ENCODE measurements at places on chromosomes 16 and 17.
A peak's percentile ranks its signal among the peaks of the same experiment; 100 is the strongest.

- DNase-seq = no peak
Observed at GRCh38 chr17:74842599-74843351, 16.9 kb downstream of the GRIN2C start.

GRCh38 chr17:50681263-50682200, 26.2 kb downstream of the ANKRD40 start:
- DNase-seq = no peak

DNA sequence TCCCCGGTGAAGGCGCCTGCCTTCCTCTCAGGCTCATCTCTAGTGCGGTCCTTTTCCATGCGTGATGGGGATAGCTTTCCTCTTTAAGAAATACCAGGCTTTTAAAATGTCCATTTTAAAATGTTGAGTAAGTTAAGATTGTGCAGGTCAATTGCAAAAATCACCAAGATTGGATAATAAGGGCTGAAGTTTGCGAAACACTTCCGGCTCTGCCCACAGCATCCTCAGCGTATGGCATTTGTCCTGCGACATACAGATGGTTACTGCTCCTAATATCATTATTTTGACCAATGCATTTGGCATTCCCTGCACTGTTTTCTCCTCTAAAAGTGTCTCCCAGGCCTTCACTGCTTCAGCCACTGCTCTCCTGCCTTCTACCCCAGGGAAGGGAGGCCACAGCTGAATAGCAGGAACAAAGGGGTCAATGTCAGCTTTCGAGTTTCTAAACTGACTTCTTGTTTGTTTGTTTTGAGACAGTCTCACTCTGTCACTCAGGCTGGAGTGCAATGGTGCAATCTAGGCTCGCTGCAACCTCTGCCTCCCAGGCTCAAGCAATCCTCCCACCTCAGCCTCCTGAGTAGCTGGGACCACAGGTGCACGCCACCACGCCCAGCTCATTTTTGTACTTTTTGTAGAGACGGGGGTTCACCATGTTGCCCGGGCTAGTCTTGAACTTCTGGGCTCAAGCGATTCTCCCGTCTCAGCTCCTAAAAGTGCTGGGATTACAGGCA, 91.9 kb downstream of the CRISPLD2 start:
- no peak for DNase-seq

GRCh38 chr16:90012991-90013745, 6.1 kb downstream of the DBNDD1 start:
- no peak for DNase-seq

- DNase-seq = no peak
Observed at GRCh38 chr17:66720027-66720426, 114.9 kb upstream of the CACNG5 start.

DNA sequence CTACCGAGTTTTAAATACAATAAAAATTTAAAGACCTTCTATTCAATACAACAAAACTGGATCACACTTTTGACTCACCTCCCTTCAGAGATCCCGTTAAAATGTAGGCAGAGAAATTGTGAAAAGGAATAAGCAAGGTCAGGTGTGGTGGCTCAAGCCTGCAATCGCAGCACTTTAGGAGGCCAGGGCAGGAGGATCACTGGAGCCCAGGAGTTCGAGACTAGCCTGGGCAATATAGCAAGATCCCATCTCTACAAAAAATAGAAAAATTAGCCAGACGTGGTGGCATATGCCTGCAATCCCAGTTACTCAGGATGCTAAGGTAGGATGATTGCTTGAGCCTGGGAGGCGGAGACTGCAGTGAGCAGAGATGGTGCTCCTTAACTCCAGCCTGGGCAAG, 16.7 kb downstream of the CHST5 start:
- no peak for DNase-seq

- no peak for DNase-seq
Observed at GRCh38 chr16:1027501-1027815, 45.1 kb upstream of the SSTR5 start.

GRCh38 chr16:30383521-30383920, 1.2 kb upstream of the SEPTIN1 start:
- DNase-seq = no peak

GRCh38 chr17:7502171-7502847, 18.1 kb downstream of the POLR2A start:
- DNase-seq = no peak

- no peak for DNase-seq
Observed at GRCh38 chr17:76428511-76428910, 24.4 kb downstream of the UBE2O start.

DNA sequence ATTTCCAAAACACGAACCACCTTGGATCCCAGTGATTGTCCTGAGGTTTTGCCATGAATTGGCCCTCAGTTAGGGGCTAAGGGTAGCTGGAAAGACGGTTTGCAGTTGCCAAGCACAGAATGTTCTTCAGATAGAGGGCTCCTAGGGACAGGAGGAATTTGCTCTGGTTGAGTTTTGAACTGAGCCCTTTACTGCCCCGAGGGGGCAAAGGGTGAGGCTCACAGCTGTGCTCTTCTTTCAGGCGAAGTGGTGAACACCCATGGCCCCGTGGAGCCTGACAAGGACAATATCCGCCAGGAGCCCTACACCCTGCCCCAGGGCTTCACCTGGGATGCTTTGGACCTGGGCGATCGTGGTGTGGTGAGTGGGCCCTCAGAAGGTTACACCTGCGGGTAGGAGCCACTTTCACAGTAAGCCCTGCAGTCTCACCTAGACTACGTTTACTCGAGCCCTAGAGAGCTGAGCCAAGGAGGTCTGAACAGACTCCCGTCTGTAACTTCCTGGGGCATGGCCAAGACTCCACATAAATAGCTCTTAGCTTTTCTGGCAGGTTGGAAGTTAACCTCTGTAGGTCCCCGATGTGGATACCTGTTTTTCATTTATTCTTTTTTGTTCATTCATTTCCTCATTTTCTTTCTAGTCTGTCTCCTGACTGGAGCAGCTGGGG, 32.5 kb downstream of the NMT1 start:
- DNase-seq = no peak

- DNase-seq = no peak
Observed at GRCh38 chr16:89404561-89404960, 85.8 kb downstream of the ANKRD11 start.

GRCh38 chr16:74448990-74449389, 27.7 kb upstream of the CLEC18B start:
- DNase-seq = no peak

- DNase-seq = no peak
Observed at GRCh38 chr16:5479926-5480325, 382.3 kb upstream of the EEF2KMT start.

- DNase-seq = no peak
Observed at GRCh38 chr17:73011016-73011486, 81.4 kb downstream of the SLC39A11 start.

DNA sequence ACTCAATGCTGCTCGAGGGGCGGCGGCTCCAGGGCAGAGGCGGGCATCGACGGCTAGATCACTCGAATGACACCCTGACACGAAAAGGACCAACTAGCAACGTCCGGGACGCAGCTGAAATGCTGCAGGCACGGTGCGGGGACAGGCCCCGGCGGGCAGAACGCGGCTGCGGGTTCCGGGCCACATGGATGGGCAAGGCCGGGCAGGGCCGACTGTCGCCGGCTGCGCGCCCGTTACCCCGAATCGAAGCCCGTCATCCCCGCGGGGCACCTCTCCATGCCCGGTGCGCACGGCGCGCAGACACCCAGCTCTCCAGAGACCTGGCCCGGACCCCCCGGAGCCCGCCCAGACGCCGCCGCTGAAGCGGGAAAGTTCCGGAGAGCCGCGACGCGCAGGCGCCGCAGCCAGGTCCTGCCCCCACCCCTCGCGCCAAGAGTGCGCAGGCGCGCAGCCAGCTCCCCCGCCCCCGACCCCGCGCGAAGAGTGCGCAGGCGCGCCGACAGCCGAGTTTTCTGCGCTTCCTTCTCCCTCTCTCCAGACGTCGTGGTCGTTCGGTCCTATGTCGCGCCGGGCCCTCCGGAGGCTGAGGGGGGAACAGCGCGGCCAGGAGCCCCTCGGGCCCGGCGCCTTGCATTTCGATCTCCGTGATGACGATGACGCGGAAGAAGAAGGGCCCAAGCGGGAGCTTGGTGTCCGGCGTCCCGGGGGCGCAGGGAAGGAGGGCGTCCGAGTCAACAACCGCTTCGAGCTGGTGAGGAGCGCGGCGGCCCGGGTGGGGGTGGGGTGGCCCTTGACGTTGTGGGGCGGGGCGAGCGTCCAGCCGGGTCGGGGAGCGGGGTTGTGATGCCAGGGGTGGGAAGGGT, at the start of gene TCF25:
Gene TCF25 (plus strand): TSS at position 484 of the 863 bp plus-strand sequence. CDS start 76 bp downstream, at position 560.
- peak; percentile 83 for DNase-seq

- no peak for DNase-seq
Observed at GRCh38 chr17:35057332-35057915, 6.1 kb downstream of the RFFL start.

DNA sequence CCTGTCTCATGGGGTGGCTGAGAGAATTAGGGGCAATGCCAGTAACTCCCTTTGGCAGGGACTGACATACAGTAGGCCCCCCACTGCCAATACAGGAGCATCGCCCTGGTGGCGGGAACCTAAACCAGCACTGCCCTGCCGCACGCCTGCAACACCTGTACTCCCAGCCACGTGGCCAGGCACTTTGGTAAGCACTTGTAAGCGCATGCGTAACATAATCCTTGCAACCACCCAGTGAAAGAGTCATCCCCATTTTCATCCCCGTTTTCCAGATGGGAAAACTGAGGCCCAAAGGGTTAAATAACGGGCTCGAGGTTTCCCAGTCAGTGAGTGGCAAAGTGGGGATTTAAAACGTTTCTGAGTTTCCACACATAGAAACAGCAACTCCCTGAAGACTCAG, 17.5 kb downstream of the SCN4A start:
- no peak for DNase-seq

All from T follicular helper cell (primary cell).